ENCODE measurements at places on chromosomes 11 and 22.
A peak's percentile ranks its signal among the peaks of the same experiment; 100 is the strongest.

- DNase-seq, result no peak
These were observed 9.9 kb downstream of the TMPRSS13 start for GRCh38 chr11:117919341-117919740.

GRCh38 chr11:27012234-27012921 is 18.5 kb downstream of the FIBIN start:
- DNase-seq, result no peak

DNA sequence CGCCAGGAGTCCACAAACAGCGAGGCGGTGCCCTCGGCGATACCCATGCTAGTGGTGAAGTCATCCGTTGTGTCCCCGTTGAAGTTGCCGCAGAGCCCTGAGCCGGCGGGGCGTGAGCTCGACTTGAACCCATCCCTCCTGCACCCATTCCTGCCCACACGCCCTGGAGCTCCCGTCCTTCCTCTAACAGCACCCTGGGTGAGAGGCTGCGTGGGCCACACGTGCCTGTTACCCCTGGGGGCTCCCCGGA is 8.3 kb downstream of the MUC6 start:
- no peak for DNase-seq

DNA sequence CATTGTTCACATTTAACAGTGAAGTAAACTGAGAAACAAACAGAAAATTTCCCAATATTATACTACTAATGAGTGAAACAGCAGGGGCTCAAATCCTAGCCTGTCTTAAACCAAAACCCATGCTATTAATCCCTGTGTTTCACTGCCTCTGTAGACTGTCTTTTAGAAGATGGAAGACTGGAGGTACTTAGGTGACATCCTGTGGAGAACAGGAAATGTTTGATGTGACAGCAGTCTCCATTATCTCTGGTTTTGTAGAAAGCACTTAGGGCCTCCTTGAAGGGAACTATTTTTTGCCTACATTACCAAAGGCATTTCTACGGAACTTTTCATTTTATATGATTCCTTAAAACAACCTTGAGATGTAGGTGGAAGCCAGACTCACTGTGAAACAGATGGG is 288.1 kb upstream of the SORL1-AS1 start:
- no peak for DNase-seq

DNA sequence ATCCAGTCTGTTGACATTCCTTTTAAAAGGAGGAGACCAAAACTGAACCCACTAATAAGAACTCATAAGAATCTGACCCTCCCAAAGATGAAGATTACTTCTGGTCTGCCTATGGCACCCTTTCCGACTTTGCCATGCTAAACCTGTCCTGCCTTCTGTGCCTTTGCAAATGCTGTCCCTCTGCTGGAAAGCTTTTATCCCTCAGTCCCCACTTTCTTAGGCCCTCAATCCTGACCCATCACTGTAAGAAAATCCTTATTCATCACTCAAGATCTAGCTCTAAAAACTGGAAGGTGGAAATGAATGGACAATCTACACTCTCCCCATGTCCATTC is 10.4 kb downstream of the MPZL3 start:
- no peak for DNase-seq

DNA sequence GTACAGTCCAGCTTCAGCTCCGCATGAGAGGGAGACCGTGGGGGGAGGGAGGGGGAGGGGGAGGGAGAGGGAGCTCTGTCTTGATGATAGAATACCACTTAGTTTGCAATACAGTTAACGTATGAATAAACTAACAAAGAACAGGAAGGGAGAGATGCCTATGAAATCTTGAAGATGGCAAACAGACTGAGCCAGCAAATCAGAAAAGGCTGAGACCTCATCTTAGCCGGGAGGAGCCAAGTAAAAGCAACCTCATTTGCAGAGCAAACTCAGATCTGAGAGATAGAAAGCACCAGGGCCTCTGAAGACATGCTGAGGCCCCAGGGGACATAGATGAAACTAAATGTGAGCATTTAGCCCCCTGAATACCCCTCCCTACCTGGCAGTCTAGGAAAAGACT is 23.0 kb downstream of the APLP2 start:
- no peak for DNase-seq

GRCh38 chr22:39434243-39434653 is 22.6 kb upstream of the MGAT3 start:
- no peak for DNase-seq

GRCh38 chr11:16148301-16148931 is 207.9 kb downstream of the SOX6 start:
- DNase-seq, result no peak

GRCh38 chr11:126175393-126175792 is 36.1 kb downstream of the RPUSD4 start:
- DNase-seq, result no peak

DNA sequence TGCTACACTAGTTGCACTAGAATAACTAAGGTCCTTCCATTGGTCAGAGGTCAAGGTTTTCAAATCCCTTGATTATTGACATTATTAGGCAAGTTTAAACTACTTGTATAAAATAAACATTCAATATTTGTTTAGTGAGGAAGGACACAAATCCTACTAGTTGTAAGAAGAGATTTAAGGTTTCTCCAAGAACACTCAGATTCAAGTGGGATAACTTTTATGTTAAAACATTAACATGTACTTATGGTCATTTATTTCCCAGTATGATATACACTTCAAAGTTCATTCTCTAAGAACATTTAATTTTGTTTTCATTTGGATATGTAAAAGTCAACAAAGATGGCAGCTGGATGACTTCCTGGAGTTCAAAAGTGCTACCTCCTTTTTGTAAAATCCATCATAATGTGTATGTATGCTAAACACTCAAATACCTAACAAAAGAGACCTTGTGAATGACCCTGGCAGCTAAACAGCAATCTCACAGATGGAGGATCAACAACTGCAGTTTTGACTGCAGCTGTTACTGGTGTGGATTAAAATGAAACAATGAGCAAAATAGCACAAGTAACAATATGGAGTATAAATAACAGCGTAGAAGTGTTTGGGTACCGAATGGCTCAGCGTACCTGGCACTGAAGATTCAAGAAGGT is 1.5 kb downstream of the CCDC90B start:
- no peak for DNase-seq

DNA sequence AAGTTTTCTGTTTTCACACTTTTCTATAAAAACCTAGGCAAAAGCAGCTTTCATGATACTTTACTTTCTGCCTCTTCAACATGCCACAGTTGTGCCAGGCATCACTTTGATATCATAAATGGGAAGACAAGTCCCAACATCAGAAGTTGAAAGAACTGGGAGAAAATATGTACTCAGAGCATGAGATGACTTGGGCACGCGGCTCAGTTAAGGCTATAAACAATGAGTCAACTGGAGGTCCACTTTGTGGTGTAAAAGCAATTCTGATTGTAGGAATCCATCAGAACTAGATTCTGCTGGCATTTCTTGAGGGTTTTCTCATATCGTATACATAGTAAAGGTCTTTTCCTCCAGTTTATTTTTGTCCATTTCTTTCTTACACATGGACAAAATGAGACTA is 109.7 kb upstream of the USP47 start:
- no peak for DNase-seq

GRCh38 chr11:64925536-64926436 is 1.3 kb downstream of the PPP2R5B start:
- DNase-seq, result peak; percentile 71

DNA sequence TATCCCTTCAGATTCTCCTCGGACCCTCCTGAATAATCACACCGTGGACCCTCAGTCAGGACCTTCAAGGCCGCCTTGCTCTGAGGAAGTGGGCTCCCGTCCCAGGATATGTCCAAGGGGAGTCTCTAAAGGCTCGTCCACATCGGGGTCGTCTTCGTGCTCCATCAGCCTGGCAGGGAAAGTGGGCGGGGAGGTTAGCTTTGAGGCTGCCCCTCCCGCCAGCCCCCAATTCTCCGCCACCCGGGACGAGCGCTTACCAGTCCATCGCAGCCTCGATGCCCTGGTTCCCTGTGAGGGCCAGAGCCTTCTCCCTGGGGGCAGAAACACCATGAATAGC is 472 bp downstream of the UBXN1 start:
- DNase-seq, result no peak

DNA sequence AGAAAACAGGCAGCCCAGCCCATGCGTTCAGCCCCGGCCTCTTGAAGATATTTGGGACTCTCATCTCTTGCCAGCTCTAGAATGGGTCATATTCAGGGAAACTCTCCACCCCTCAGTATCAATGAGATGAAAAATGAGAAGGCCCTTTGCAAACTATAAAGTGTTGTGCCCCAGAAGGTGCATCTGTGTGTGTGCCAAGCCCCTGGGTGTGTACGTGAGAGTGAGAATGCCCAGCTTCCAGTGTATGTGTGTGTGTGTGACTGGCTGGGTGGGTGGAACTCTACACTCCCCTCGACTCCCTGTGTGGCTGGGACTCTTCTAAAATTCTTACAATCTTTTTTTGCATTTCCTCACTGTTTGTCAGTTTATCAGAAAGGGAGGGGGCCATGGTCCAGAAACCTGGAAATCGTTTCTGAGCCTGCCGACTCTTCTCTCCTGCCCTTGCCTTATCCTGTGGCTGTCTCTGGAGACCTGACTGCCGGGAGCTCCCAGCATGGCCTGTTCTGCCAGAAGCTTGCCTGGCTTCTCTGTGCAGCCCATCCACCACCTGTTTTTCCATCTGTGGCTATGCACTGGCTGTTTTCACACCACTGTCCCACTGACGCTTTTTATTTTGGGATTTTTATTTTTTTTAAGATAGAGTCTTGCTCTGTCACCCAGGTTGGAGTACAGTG is 1.2 kb downstream of the P2RY6 start:
- no peak for DNase-seq

- DNase-seq, result no peak
These were observed 29.9 kb downstream of the CWF19L2 start for GRCh38 chr11:107427569-107428180.

GRCh38 chr11:35525501-35526175 is at the start of gene PAMR1:
Gene PAMR1 (minus strand): TSS chr11:35525616. CDS start chr11:35525585, 31 bp downstream.
- DNase-seq, result peak; percentile 88

- no peak for DNase-seq
These were observed 5.2 kb downstream of the APOL4 start for GRCh38 chr22:36196254-36197064.

DNA sequence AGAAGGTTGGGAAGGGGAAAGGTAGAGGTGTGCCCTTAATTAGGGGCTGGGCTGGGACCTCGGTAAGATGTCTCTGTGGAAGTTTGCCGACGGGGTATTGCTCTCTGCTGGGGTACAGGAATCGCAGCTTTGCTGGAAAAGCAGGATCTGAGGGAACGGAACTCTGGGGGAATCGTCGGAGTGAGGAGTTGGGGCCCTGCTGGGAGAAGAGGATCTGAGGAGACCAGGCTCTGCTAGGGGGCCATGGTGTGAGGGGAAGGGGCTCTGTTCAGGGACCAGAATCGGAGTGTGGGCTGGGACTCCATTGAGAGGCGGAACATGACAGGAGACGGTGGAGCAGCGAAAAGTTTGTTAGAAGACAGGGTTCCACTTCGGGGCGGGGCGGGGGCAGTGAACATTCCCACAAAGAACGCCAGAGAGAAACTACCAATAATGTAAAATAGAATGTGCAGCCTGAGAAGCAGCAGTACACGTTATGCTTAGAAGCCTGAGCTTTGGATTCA is 456 bp downstream of the AAMDC start:
- peak; percentile 57 for DNase-seq

GRCh38 chr22:48894804-48895250 is 932.8 kb downstream of the BRD1 start:
- peak; percentile 29 for DNase-seq

GRCh38 chr11:10247011-10247410 is 47.0 kb downstream of the SBF2 start:
- no peak for DNase-seq

- DNase-seq, result peak; percentile 72
These were observed 59.3 kb downstream of the TSPAN18 start for GRCh38 chr11:44785856-44786607.

DNA sequence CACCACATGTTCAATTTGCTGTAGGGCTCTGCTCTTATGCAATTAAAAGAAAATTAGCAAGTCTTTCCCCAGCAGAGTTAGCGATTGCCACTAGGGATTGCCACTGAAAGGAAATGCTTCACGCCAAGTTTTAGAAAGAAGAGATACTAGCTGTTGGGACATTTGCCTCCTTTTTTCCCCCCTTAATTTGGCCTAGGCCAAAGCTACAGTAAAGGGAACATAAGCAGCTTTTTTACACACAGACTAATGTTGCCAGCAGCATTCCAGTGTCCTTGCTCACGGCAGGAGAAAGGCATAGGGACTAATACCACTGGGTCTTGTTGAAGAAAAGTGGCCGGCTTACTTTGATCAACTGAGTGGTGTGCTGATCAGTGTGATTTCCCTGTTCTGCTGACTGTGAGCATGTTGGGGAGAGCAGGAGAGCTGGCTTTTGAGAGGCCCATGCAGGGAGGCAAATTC is 71.2 kb downstream of the PHF21A start:
- DNase-seq, result peak; percentile 7

DNA sequence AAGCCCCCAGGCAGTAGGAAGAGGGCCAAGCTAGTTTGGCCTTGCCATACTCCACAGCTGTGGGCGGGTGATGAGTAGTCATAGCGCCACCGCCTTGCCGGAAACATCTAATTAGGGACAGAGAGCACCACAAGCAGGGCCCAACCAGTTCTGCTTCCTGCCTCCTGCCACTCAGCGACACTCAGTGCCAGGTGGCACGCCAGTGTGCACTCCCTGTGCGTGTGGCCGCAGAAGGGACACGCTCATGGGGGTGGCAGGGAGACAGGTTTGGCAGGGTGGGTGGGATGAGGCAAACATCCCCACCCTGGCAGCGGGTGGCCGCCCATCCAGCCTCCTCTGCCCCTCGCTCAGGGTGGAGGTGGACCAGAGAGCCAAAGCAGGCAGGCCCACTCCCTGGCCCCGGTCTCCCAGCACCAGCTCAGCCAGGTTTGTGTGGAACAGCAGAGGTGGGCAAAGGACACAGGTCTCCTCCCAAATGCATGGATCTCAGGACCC is 4.9 kb downstream of the OVOL1 start:
- peak; percentile 50 for DNase-seq

GRCh38 chr11:37298173-37298572 is 700.1 kb upstream of the RAG2 start:
- no peak for DNase-seq

DNA sequence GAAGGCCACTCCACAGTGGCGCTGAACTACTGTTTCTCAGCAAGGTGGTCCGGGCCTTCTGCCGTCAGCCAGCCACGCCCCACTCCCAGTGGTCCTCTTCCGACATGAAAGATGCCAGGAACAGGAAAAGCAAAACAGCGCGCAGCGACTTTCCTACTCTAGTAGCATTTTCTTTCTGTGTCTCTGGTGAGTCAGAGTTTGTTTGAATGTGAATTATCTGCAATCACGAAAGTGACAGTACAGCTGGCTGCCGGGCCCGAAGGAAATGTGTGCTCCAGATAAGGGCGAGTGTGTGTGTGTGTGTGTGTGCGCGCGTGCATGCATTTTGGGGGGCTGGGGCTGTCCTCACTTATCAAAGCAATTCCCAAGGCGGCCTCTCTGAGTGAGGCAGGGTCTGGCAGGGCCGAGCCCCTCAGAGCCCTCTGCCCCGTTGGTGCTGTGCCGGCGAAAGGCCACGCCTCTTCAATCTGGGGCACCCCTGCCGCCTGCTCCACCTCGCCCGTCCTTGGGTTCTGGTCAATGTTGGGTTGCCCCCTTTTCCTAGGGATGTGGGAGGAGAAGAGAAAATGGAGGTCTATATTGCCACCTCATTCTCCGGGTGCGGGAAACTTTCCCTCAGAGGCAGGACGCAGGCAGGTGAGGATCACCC is 288.5 kb downstream of the KIRREL3 start:
- DNase-seq, result no peak

- DNase-seq, result peak; percentile 65
These were observed 942.9 kb downstream of the BRD1 start for GRCh38 chr22:48884786-48885185.

GRCh38 chr11:76772783-76773106 is 10.4 kb upstream of the TSKU start:
- DNase-seq, result no peak
